ENCODE measurements at places on chromosomes 2 and 18.

DNA sequence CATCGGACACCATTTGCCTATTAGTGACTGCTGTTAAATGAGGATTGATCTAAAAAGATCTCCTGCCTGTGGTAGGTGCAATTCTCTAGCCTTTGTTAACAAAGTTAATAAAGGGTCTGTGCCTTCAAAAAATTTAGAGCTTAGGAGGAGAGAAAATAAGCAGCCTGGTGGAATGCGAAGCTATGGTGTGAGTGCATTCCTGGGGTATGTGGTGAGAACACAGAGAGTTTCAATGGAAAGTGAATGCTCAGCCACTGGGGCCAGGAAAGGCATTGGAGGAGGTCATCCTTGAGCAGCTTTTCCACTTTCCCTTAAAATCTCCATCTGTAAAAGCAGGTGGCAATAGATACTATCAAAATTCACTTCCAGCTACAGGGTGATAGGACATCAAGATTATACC lies 331.2 kb upstream of the LRATD1 start:
- H3K27ac ChIP-seq, result no peak overlapping the region
- no peaks in the 10 kb centered on the region for H3K4me1 ChIP-seq
- no peak overlapping the region for H3K4me3 ChIP-seq
- no peak for DNase-seq
- no peaks in the 10 kb centered on the region for H3K36me3 ChIP-seq

- DNase-seq, result peak; percentile 32
- peaks cover 3% of the 10 kb centered on the region for H3K4me1 ChIP-seq
- no peaks in the 10 kb centered on the region for H3K27me3 ChIP-seq
These were observed 31.6 kb downstream of the TWSG1 start for GRCh38 chr18:9366126-9366714.

- no peaks in the 10 kb centered on the region for H3K27me3 ChIP-seq
- no peaks in the 10 kb centered on the region for H3K36me3 ChIP-seq
- no peaks in the 10 kb centered on the region for H3K4me1 ChIP-seq
These were observed 41.2 kb downstream of the SLC9A4 start for GRCh38 chr2:102514061-102514785.

DNA sequence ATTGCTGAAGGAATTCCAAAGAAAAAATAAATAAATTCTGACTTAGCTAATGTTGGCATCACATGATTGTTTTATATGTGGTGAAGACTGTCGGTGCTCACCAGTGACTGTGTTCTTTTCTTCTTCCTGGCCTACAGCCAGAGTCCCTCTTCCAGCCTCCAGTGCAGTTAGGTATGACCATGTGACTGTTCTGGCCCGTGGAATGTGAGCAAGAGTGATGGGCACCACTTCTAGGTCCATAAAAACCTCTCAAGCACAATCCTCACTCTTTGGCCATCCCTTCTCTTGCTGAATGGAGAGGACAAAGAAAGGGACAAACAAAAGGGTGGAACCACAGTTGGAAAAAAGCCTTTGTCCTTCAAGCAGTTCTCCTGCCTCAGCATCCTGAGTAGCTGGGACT lies 39.0 kb upstream of the BMPR2 start:
- H3K27me3 ChIP-seq, result no peaks in the 10 kb centered on the region
- H3K4me1 ChIP-seq, result no peaks in the 10 kb centered on the region
- DNase-seq, result no peak
- peaks cover 4% of the 10 kb centered on the region for H3K36me3 ChIP-seq
- H3K27ac ChIP-seq, result no peak overlapping the region

DNA sequence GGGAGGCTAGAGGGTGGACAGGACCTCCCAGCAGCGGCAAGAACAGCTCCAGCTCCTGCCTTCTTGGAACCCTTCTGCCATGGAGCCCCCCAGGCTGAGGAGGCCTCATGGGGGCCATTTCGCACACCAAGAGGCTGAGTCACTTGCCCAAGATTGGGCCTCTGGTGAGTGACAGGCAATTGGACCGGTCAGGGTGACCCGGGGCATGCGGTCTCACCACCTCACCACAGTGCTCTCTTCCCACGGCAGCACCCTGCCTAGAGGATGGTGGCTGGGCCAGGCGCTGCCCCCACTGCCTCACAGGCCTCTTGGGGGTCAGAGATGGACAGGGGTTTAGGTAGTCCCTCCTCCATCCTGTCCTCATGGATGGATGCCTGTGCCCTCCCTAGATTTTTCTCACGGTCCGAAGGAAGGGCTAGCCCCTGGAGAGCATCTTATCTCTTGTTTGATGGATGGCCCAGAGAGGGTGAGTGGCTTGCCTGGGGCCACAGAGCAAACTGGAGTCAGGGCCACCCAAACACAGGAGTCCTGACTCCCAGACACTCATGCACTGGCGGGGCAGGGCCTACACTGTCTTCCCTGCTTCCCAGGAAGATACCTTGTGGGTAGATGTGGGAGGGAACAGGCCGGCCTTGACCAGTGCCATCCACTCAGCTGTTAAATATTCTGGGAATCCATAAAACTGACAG lies 119.2 kb downstream of the INHBB start:
- H3K36me3 ChIP-seq, result no peaks in the 10 kb centered on the region
- H3K4me3 ChIP-seq, result no peak overlapping the region
- peaks cover 24% of the 10 kb centered on the region for H3K4me1 ChIP-seq
